Amniotic epithelial cell (primary cell): ENCODE measurements at places on chromosomes 5 and 9.

- DNase-seq = no peak
Observed at GRCh38 chr5:76252437-76252836, 150.6 kb upstream of the IQGAP2 start.

- peak; percentile 70 for DNase-seq
Observed at GRCh38 chr9:98603821-98604383, 104.8 kb downstream of the GABBR2 start.

DNA sequence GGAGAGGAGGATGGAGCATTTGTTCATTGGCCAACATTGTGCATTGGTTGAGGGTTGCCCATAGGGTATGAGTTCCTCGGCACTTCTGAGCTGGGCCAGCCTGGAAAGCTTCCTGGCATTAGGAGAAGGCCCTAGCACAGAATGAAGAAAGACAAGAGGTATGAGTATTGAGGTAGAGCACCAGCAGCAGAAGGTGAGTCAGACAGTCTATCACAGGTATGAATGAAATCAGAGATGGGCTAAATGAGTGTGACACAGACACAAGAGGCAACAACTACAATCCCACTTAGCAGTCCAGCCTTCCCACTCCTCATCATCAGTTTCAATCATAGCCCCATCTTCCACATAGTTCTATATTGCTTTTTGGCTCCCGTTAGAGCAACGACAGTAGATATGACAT is 25.4 kb upstream of the TGFBR1 start:
- DNase-seq = no peak

- no peak for DNase-seq
Observed at GRCh38 chr9:75358846-75359245, 270.5 kb downstream of the OSTF1 start.
